ENCODE measurements at places on chromosomes 2 and 18. TPM values are rescaled to one million over a fixed set of nuclear protein-coding genes. Genes with fewer than 3 reads are reported as not detected.

The MC4R gene
- total RNA-seq, result not detected

The OTOS gene
- total RNA-seq, result not detected

The STK36 gene
- total RNA-seq, result 24.0 TPM

The CYTIP gene
- not detected for total RNA-seq

The MYOM1 gene
- total RNA-seq, result 0.18 TPM

The NCKAP5 gene
- total RNA-seq, result 0.27 TPM

The SCTR gene
- total RNA-seq, result not detected

The LRP2 gene
- not detected for total RNA-seq

The HTR2B gene
- 1.2 TPM for total RNA-seq

The ZNF521 gene
- total RNA-seq, result 78.2 TPM

The ARHGAP25 gene
- total RNA-seq, result 3.1 TPM

The TMEM37 gene
- total RNA-seq, result 0.94 TPM

The ASXL2 gene
- 5.6 TPM for total RNA-seq

The LAMA1 gene
- total RNA-seq, result 0.75 TPM

The CROCC2 gene
- not detected for total RNA-seq

The LGALSL gene
- 3.1 TPM for total RNA-seq

The ADCYAP1 gene
- 0.94 TPM for total RNA-seq

The SERPINB12 gene
- not detected for total RNA-seq

The PLA2R1 gene
- total RNA-seq, result 20.0 TPM

The RGPD4 gene
- total RNA-seq, result not detected

The BCL2 gene
- total RNA-seq, result 2.2 TPM

The WDSUB1 gene
- total RNA-seq, result 4.0 TPM

The LIMS3 gene
- total RNA-seq, result 28.2 TPM

The NR4A2 gene
- total RNA-seq, result under 0.01 TPM

The ARHGEF33 gene
- 0.38 TPM for total RNA-seq

The ACAA2 gene
- 60.9 TPM for total RNA-seq

The NEU4 gene
- total RNA-seq, result not detected

The KIAA2012 gene
- total RNA-seq, result not detected

Measured in endothelial cell of coronary artery (primary cell).